ENCODE measurements at places on chromosomes 11 and 22.

GRCh38 chr11:134413043-134413825 lies 1.2 kb upstream of the B3GAT1 start:
- DNase-seq: no peak

DNA sequence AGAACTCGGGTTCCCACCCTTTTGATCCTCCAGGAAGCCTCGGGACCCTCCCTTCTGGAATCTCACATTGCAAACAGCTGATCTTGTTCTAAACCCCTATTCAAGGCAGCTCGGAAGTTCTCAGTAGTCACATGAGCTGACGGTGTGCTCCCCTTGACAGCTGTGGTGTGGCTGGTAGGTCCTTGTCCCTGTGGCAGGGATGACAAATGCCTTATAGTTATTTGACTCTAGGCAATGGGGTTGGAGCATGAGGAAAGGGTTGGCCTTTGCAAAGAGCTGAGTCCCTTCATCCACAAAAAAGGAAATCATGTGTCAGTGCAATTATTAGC lies 23.6 kb downstream of the EIF4G2 start:
- DNase-seq: no peak

GRCh38 chr22:46025973-46026898 lies 49.3 kb upstream of the WNT7B start:
- no peak for DNase-seq

GRCh38 chr11:92357344-92357743 lies 132.7 kb downstream of the FAT3 start:
- DNase-seq: no peak

GRCh38 chr11:71286701-71287643 lies 34.6 kb upstream of the SHANK2 start:
- peak; percentile 98 for DNase-seq

GRCh38 chr11:59144096-59144495 lies 1.4 kb downstream of the FAM111A start:
- DNase-seq: no peak

DNA sequence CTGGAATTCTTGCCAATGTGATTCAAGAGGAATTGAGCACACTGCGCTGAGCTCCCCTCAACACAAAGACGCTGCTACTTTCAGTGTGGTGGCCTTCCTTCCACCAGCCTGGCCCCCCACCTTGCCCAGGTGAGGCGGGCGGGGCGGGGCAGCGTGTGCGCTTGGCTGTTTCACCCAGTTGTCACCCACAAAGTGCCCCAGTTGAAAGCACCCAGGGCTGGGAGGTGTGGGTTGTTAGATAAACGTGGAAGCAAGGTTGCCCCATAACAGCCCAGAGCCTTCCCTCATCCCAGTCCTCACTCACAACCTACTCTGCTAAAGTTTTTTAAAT lies 43.1 kb downstream of the CACNG2 start:
- DNase-seq: no peak

Data from GM23248 (cell line).